ENCODE measurements at places on chromosomes 1 and 21.
A peak's percentile ranks its signal among the peaks of the same experiment; 100 is the strongest.

GRCh38 chr1:172400722-172401105 lies 19.8 kb upstream of the C1orf105 start:
- no peak for DNase-seq

DNA sequence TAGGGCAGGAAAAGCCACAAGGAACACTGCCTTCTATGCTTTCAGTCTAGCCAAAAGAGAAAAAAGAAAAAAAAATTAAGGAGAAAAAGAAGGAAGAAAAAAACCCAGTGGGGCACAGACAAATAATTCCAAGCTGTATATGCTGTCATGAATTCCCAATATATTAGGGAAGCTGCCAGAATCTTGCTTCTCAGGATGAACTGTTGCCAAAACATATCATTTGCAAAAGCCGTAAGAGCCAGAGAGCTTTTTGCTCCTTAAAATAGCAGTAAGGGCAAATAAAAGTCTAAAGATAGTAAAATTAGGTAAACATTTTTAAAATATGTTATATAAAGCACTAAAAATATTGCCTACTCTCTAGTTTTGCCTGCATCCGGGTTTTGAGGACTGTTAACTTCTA lies 52.1 kb downstream of the PGM1 start:
- DNase-seq: no peak

- no peak for DNase-seq
Measured at GRCh38 chr1:66873111-66873510, 51.5 kb downstream of the DNAI4 start.

GRCh38 chr1:173669491-173669941 lies at the start of gene ANKRD45:
Gene ANKRD45 (minus strand): TSS chr1:173669851. CDS start chr1:173659418, 10,433 bp downstream.
- no peak for DNase-seq

DNA sequence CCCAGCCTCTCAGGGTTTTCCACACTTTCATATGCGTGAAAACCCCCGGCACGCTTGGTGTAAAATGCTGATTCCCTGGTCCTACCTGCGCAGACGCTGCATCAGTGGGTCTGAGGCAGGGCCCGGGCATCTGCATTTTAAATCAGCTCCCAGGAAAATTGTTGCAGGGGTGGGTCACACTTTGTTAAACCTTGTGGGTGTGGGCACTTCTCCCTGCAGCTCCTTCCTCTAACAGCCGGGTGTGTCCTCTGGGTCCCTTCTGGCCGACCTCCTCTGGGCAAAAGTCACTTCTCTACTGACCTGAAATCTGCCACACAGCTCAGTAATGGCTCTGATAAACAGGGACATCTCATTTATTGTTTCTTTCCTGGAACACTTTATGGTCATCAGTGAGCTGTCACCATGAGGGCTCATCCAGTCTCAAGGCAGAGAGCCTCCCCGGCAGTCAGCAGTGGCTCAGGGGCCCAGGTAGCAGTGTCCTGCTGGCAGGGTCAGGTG lies 52.8 kb upstream of the TMPRSS2 start:
- DNase-seq: no peak

- no peak for DNase-seq
Measured at GRCh38 chr1:117911051-117911450, 18.4 kb downstream of the GDAP2 start.

DNA sequence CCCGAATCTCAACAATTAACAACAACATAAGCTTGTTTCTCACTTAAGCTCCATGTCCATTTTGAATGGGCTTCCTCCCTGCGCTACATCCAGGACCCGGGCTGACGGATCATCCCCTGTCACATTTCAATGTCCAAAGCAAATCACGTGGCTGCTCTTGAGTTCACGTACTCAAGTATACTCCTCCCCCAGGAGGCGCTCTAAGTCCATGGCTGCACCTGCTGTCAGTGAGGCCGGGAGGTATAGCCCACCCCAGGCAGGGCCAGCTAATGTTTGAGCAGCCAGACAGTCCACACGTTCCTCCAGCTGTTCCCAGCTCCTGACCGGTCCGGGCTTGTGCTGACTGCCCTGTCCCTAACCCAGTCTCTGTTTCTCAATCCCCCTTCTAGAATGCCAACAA lies 220.8 kb downstream of the SLC35F3 start:
- peak; percentile 3 for DNase-seq

GRCh38 chr1:2431103-2431502 lies 18.7 kb upstream of the PEX10 start:
- no peak for DNase-seq

- no peak for DNase-seq
Measured at GRCh38 chr1:8477166-8477982, 159.5 kb downstream of the SLC45A1 start.

- DNase-seq: no peak
Measured at GRCh38 chr1:156822680-156823079, 6.0 kb upstream of the SH2D2A start.

DNA sequence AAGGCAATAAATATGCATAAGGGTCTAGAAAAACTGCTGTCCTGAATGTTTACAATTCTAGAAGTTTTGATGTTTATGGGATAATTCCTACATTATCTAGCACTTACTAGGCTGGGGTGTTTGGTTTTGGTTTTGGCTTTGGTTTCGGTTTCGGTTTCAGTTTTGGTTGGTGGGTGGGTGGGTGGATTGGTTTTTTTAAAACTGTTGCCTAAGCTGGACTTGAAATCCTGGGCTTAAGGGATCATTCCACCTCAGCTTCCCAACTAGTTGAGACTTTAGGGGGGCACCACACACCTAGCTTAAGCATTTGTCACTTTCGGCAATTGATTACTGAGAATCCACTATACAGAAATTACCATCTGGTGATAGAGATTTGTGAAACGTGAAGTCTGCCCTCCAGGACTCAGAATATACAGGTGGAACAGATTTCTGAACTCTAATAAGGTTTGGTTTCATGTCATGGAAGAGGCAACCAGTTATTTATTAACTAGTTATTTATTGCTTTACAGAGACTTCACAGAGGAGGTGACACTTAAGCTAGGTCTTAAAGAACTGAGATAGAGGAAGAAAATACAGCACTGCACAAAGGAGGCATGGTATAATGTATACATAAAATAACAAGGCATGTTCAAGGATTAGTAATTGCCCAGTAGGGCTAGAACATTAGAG lies 69.6 kb downstream of the PIK3R3 start:
- DNase-seq: peak; percentile 34

- no peak for DNase-seq
Measured at GRCh38 chr1:83929184-83929583, 69.7 kb downstream of the TTLL7 start.

DNA sequence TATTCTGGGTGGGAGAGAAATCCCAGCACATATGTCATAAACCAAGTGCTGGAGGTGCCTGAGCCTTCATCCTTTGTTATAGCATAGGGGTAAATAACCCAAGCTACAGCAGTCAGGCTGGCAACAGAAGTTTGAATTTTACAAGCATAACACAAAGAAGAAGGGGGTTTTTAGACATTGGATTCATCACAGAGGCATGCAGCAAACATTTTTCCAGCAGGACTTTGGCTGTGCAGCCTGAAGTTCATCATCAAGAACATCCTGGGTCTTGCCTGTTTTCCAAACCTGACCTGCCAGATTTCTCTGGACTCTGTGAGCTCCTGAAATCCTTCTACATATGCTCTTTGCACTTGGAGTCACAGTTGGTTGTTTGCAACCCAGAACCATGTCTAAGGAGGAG lies 16.2 kb downstream of the PTGER3 start:
- no peak for DNase-seq

DNA sequence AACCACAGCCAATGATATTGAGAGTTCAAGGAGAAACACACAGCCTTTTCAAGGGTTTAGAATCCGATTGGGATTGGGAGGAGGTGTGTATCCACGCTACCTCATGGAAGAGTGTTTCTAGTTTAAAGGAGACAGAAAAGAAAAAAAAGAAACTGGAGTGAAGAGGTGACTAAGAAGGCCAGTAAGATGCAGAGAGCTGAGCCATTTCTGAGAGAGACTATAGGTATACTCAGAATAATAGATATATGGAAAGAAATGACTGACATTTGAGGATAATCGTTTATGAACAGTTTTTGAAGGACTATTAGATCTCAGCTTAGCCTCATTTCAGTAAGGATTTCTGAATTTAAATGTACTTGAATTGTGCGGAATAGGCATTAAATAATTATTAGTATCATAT lies 42.8 kb downstream of the LRRC8C start:
- no peak for DNase-seq

- no peak for DNase-seq
Measured at GRCh38 chr1:9397997-9398526, 105.4 kb downstream of the SPSB1 start.

GRCh38 chr1:67226688-67227087 lies 60.4 kb downstream of the IL23R start:
- DNase-seq: no peak

- DNase-seq: no peak
Measured at GRCh38 chr1:92563457-92564216, 76.9 kb upstream of the GFI1 start.

GRCh38 chr21:43921979-43922945 lies 57.2 kb downstream of the AGPAT3 start:
- DNase-seq: peak; percentile 79

GRCh38 chr1:6890686-6891085 lies 105.4 kb downstream of the CAMTA1 start:
- DNase-seq: no peak

- no peak for DNase-seq
Measured at GRCh38 chr1:15075175-15075574, 78.4 kb upstream of the TMEM51 start.

DNA sequence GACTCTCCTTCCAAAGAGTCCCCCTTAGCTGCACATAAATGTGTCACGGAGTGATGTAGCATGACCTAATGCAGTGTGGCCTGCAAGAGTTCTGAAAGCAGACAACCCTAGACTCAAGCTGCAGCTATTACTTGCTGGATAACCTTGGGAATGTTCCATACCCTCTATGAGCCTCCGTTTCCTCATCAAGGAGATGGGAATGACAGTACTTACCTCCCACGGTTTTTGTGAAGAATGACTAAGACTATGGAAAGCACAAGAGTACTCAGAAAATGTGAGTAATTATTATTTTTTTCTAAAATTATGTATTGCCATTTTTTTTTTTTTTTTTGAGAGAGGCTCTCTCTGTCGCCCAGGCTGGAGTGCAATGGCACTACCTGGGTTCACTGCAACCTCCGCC lies 3.0 kb downstream of the TTC39A start:
- no peak for DNase-seq

- DNase-seq: no peak
Measured at GRCh38 chr21:41923631-41924367, 30.0 kb downstream of the C2CD2 start.

DNA sequence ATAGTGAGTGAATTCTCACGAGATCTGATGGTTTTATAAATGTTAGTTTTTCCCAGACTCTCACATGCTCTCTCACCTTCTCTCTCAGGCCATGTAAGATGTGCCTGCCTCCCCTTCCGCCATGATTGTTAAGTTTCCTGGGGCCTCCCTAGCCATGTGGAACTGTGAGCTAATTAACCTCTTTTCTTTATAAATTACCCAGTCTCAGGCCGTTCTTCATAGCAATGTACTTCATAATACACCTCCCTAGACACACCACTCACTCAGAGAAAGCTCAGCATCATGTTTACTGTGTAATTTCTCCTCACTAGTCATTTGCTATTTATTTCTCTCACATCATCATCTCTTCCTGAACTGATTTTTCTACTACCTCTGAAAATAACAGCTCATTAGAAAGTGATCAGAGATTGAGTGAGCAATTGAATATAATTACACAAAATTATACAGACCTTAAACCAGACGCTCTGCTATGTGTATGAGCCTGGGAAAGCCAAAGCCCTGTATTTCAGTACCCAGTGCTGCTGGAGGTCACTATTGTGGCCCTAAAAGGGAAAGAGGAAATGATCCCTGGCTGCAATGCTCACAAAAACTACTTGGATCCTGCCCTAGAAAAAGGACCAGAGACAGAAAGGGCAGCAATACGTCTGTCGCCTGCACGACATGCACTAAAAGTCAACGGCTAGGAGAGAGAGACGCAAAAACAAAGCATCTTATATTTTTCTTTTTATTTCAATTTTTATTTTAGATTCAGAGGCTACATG lies 284.5 kb downstream of the DSCAM start:
- DNase-seq: no peak

- no peak for DNase-seq
Measured at GRCh38 chr1:5926686-5927435, 65.4 kb downstream of the NPHP4 start.

GRCh38 chr1:198529414-198529813 lies 11.1 kb downstream of the ATP6V1G3 start:
- DNase-seq: no peak

DNA sequence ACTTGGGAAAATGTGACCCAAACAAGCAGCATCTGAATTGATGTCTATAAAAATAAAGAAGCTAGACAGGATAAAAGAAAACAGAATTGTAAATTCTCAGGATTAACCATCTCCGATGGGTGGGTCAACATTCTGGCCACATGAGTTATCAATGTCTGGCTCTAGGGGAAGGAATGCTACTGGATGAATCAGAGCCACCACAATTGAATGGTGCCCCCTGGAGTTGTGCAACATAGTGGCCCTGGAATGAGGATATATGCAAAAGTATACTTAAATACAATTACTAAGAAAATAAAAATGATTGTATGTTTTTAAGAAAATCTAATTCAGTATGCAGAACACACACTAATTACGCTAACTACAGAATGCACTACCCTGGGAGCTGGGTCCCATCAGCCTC lies 185.6 kb downstream of the TGFBR3 start:
- no peak for DNase-seq

- DNase-seq: no peak
Measured at GRCh38 chr21:45533846-45534635, 8.2 kb downstream of the SLC19A1 start.

GRCh38 chr21:45055861-45056260 lies 18.5 kb upstream of the ADARB1 start:
- no peak for DNase-seq

- no peak for DNase-seq
Measured at GRCh38 chr1:186236921-186237320, 138.1 kb downstream of the TPR start.

GRCh38 chr1:184791550-184791900 lies 36.9 kb upstream of the EDEM3 start:
- no peak for DNase-seq

DNA sequence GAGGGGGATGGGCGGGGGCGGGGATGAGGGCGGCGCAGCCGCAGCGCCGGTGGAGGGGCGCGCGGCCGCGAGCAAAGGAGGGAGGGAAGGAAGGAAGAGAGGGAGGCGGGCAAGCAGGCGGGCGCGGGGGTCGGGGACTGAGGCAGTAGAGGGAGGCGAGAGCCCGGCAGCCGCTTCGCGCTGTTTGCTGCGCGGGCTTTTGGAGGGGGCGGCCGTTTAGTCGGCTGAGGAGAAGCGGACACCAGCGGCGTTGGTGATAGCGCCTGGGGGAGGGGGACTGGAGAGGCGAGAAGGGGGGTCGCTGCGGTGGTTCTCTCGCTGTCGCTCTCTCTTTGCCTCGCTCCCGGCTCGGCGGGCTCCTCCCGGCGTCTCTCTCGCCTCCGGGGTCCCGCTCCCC lies at the start of gene HS2ST1:
TSS of gene HS2ST1 (plus strand) at position 35 of the 397 bp plus-strand sequence.
- DNase-seq: no peak
